ENCODE measurements at places on chromosomes 2 and 18.
A peak's percentile ranks its signal among the peaks of the same experiment; 100 is the strongest.

- no peak for DNase-seq
Observed at GRCh38 chr2:240160291-240161086, 20.0 kb upstream of the OTOS start.

DNA sequence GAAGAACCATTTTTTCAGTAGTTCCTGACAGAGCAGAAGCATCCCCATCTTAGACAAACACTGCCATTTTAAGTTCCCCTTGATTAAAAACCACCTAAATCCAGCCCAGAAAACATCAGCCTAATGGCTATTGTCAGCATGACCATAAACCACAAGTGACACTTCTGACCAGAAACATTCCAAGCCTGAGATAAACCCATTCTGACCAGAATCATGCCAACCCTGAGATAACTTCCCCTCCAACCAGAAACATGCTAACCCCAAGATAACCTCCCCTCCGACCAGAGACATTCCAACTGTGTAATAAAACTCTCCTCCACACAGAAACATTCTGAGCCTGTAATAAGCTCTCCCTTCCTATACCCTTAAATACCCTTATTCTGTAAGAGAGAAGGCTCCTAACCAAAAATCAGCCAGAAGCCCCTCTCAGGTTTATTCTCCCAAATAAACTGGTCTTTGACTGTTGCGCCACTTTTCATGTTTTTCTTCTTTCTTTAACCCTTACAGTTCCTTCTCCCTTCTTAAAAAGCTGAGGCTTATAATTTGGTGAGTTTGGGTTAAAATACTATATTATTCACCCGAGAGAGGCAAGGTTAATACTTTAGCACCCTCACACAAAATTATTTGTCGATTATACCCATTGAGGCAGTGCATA lies 149.7 kb downstream of the HNMT start:
- peak; percentile 32 for DNase-seq

DNA sequence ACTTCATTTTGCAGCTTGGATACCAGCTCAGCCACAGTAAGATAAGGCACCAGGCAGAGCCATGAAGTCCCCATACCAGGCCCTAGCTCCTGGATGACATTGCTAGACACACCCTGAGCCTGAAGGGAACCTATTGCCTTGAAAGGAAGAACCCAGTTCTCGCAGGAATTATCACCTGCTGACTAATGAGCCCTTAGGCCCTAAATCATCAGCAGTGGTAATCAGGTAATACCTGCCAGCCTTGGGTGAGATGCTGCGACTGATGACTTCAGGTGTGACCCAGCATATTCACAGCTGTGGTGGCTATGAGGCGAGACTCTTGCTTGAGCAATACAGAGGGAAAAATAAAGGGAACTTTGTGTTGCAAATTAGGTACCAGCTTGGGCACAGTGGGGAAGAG lies 24.9 kb downstream of the CLK1 start:
- DNase-seq, result peak; percentile 49

DNA sequence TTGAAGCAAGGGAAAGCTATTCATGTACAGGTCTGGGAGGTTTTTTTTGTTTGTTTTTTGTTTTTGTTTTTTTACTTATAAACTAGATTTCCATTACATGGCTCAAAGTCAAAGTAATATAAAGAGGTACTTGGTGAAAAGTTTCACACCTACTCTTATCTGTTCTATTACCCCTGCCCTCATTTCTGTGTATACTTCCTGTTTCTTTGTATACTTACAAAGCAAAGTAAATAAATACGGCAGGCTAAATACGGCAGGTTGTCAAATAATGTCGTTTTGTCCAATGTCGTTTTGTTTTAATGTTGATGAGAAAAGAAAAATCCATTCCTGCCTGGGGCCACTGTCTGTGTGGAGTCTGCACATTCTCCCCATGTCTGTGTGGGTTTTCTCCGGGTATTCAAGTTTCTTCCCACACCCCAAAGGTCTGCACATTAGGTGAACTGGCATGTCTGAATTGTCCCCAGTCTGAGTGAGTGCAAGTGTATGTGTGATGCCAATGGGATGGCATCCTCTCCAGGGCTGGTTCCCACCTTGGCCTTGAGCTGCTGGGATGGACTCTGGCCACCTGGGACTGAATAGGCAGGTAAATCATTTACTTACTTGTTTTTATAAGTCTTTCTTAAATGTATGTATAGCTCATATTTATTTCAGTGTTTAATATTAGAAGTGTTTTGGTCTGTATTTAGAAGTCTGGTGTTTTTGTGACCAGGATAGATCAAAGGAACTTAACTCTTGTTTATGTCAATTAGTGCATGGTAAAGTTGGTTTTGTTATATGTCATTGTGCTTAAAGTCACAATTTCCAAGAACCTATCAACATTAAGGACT lies 13.4 kb downstream of the STAMBP start:
- no peak for DNase-seq

DNA sequence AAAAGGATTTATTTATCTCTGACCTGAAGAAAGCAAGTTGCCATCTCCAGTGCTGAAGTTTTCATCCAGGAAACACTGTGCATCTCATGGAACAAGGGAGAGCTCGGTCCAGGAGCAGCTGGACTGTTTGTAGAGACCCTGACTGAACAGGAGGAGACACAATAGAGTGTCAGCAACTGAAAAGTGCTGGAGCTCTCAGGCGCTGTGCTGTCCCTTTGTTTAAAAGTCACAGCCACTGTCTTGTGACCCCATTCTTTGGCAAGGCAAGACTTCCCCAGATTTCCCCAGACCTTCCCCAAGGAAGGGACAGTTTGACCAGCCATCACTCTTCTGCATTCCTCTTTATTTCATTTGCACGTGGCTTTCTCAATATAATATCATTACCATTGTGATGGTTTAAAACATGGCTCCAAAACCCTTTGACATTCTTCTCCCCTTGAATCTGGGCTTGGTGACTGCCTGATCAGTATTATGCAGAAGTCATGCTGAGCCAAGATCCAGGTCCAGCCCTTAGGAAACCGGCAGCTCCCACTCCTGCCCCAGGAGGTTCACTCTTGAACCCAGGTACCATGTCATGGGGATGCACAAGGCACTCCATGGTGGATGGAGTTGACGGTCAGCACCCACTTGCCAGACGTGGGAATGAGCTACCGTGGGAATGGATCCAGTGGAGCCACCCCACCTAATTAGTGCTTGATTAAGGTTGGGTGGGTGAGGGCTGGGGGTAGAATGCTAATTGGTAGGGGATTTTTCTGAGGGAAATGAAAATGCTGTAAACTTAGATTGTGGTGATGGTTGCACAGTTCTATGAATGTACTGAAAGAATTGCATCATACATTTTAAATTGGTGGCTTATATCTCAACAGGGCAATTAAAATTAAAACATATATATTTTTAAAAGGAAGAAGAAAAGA lies 497.9 kb upstream of the RAB6C start:
- no peak for DNase-seq

DNA sequence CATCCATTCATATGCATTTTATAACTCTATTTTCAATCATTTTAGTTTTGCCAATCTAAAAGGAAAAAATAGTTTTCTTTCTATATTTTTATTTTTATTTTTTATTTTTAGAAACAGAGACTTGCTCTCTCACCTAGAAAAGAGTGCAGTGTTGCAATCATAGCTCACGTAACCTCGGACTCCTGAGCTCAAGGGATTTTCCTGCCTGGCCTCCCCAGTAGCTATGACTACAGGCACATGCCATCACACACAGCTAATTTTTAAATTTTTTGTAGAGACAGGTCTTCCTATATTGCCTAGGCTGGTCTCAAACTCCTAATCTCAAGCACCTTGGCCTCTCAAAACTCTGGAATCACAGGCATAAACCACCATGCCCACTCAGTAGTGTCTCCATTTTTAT lies 125.5 kb upstream of the XIRP2 start:
- DNase-seq, result no peak

GRCh38 chr2:207352978-207353671 lies 176.6 kb upstream of the CREB1 start:
- DNase-seq, result no peak

DNA sequence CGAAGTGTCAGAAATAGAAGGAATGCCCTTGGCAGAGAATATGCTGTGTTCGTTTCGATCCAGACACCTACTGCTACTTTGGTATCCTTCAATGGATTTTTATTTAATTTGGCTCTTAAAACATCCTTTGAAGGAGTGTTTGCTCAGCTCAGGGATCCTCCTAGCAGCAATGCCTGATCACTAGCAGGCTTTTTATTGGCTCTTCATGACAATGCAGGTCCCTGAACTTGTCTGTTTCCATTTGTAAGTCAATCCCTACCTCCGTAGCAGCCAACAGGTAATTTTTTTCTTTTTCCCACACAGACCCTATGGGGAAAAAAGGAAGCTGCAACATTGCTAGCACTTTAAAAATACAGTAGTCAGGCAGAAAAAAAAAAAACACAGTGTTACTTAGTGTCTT lies 366.2 kb upstream of the LRRTM1 start:
- no peak for DNase-seq

GRCh38 chr2:127118467-127118866 lies 11.5 kb upstream of the BIN1 start:
- no peak for DNase-seq

DNA sequence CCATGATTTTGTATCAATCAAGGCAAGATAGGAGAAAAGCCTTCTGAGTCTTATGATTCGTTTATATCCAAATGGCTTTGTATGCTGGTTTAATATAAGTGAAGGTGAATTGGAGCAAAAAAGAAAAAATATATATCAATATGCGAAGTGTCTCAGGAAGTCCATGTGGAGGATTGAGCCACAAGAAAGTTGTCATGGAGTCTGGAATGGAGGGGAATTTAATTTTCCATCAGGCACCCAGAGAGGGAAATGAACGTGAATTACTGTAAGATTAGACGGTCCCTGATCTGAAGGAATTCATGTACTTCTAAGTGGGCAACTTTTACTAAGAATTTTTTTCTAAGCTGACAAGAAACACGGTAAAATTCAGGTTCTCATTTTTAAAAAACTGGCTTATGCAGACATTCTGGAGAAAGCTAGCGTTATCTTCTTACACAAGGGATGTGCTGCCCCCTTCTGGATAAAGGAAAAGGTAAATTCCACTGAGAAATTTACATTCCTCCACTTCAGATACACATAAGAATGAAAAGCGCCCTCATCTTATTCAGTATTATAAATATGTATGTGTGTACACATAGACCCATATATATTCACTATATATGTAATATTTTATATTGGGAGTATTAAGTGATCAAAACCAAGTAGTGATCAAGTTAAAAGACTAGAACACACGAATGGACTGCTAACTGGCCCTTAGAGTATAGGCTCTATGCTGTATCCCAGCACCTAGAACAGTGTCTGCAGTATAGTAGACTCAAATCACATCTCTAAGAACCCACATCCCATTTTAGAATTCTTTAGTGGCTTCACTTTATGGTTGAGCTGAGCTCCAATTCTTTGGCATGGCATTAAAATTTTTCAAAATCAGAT lies 289.0 kb upstream of the TFPI start:
- no peak for DNase-seq

- DNase-seq, result no peak
Observed at GRCh38 chr18:74957588-74958224, 251.2 kb downstream of the PTGR3 start.

GRCh38 chr18:2985628-2986027 lies 27.3 kb downstream of the LPIN2 start:
- DNase-seq, result no peak

DNA sequence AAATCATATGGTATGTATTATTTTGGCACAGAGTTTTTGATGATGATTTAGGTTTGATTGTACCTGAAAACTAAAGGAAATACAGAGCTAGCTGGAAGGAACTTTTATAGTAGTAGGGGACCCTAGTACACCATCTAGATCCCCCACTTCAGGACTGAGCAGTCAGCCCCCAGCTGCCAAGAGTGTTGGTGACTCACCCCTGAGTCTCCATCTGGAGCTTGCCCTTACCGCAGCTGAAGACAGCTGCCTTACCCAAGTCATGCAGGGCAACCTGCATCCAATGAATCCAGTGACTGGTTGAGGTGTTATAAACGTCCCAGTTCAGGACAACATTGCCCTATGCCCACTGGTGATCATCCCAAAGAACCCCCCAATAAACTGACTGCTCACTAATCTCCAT lies 15.3 kb downstream of the PMS1 start:
- DNase-seq, result no peak

- DNase-seq, result no peak
Observed at GRCh38 chr18:492451-492850, 8.1 kb downstream of the COLEC12 start.
